GM23248 (cell line): ENCODE measurements at places on chromosomes 4 and X. TPM values are rescaled to one million over a fixed set of nuclear protein-coding genes. Genes with fewer than 3 reads are reported as not detected.

Gene C4orf50
- not detected in 2 replicates for total RNA-seq

Gene GNPDA2
- total RNA-seq = 31.8 and 44.1 TPM in 2 replicates

Gene NLGN4X
- total RNA-seq = under 0.01 TPM in 1 of 2 replicates, not detected in the other

DNA sequence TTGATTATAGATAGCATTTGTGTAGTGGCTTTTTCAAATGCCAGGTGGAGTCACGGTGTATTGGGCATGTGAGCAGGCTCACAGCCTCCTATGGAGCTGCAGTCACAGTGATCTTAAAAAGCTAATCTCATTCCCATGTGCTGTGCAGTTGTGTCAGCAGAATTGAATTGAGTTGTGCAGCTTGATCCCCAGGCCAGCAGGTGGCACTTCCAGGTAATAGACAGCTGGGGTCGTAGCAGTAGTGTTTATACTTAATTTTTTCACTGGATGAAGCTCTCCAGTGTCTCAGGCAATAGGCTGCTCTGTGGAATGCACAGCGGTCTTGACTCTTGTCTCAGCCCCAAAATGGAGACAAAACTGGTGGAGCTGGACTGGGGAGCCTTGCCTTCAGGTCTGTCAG is 1028.1 kb downstream of the SH3BGRL start:
- no peak overlapping the region for H3K27ac ChIP-seq
- no peaks in the 10 kb centered on the region for H3K4me1 ChIP-seq
- no peaks in the 10 kb centered on the region for H3K27me3 ChIP-seq

GRCh38 chr4:77434299-77435092 is 171.1 kb upstream of the CXCL13 start:
- DNase-seq = no peak
- H3K27me3 ChIP-seq = peaks cover 28% of the 10 kb centered on the region
- H3K27ac ChIP-seq = no peak overlapping the region
- H3K4me1 ChIP-seq = no peaks in the 10 kb centered on the region

DNA sequence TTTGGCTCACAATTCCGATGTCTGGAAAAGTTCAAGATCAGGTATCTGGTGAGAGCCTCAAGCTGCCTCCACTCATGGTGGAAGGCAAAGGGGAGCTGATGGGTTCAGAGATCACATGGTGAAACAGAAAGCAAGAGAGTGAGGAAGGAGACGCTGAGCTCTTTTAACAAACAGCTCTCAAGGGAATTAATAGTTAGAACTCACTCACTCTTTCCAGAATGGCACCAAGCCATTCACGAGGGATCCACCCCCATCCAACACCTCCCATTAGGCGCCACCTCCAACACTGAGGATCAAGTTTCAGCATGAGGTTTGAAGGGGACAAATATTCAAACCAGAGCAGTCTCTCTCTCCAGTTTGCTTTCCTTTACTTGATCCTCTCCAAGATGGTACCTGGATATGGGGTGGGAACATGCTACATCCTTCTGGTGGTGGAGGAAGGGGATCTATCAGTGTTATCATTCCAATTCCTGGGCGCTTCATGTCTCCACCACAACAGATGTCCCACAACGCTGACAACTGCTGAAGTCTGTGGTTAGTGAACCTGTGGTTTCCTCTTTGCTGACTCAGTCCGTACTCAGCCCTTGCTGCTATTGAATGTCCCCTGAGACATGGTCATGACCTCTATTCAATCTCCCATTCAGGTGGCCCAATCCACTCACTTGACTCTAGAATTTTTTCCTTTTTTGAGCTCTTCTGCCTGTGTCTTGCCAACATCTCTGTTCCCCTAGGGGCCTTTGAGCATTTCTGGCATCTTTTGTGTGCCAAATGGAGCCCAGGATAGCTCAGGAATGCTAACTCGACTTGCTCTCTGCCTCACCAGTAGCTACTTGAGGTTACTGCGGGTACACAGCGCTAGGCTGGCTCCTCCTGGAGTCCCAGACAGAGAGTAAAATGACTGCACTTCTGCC is 395.2 kb downstream of the MID1IP1 start:
- no peak overlapping the region for H3K27ac ChIP-seq
- no peaks in the 10 kb centered on the region for H3K27me3 ChIP-seq
- H3K4me3 ChIP-seq = no peak overlapping the region; the same call in 1 of the 2 replicates
- H3K36me3 ChIP-seq = no peaks in the 10 kb centered on the region
- DNase-seq = peak; percentile 72
- H3K4me1 ChIP-seq = no peaks in the 10 kb centered on the region; the same call in 1 of the 2 replicates

DNA sequence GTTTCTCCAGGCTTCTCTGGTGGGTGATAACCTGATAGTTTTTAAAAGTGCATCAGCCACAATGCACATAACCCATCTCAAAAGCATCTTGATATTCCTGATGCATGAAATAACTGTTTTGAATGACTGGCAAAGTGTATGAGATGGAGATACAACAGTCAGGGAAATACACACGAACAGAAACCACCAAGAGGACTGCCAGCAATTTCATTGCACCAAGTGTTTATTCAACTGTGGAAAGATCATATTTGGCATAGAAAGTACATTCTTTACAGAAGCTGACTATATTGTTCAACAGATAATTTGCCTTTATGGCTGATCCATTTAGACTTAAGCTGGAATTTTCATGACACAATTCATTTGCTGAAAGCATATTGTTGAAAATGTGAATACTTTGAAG is 139.5 kb downstream of the SLIT2 start:
- H3K27ac ChIP-seq = no peak overlapping the region
- no peak overlapping the region for H3K4me3 ChIP-seq
- no peaks in the 10 kb centered on the region for H3K4me1 ChIP-seq
- peak; percentile 53 for DNase-seq

GRCh38 chr4:43132010-43132582 is 239.6 kb downstream of the GRXCR1 start:
- 0 out of 2 replicates have a peak overlapping the region, but pooled peaks have one; percentile 23 for H3K4me3 ChIP-seq
- peak; percentile 80 for DNase-seq
- no peak overlapping the region for H3K27ac ChIP-seq
- no peaks in the 10 kb centered on the region for H3K4me1 ChIP-seq

DNA sequence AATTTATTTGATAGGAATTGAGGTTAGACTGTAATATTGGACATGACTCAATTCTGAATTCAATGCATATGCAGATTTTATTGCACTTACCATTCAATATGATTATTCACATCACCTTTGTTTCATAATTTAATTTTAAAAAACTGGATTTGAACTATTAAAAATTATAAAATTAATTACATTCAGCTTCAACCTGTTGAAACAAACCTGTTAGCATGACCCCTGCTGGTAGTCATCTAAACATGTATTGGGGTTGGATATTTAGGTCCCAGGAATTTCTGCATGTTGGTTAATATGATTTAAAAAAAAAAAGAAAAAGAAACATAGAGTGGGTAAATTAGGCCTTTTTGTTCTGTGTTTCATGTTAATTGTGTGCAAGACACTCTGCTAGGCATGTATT is 85.9 kb downstream of the ARSJ start:
- H3K36me3 ChIP-seq = 0 out of 2 replicates have a peak, but pooled peaks cover 8% of the 10 kb centered on the region
- no peak overlapping the region for H3K27ac ChIP-seq
- no peaks in the 10 kb centered on the region for H3K4me1 ChIP-seq

- no peaks in the 10 kb centered on the region for H3K36me3 ChIP-seq
- H3K4me1 ChIP-seq = no peaks in the 10 kb centered on the region
- no peaks in the 10 kb centered on the region for H3K27me3 ChIP-seq
- no peak for DNase-seq
- H3K27ac ChIP-seq = no peak overlapping the region
These were observed 44.9 kb upstream of the GPRIN3 start for GRCh38 chr4:89352541-89352940.

DNA sequence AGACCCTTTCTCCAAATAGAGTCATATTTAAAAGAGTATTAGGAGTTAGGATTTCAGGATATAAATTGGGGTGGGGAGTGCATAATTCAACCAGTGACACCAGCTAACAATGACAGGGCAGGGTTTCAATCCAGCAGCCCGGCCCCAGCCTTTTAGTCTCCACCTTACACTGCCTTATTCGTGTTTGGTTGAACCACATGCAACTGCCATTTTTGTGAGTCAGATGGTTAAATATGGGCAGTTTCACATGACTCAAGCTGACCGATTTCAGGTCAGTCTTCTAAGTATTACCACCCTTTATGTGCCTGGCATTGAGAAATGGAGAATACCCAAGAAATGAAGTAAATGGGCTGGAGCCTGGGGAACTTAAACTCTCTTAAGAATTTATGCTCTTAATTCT is 102.8 kb downstream of the STOX2 start:
- no peak overlapping the region for H3K4me3 ChIP-seq
- peak; percentile 5 for DNase-seq
- H3K27me3 ChIP-seq = no peaks in the 10 kb centered on the region
- H3K4me1 ChIP-seq = no peaks in the 10 kb centered on the region
- no peaks in the 10 kb centered on the region for H3K36me3 ChIP-seq

GRCh38 chr4:129822701-129823100 is 726.7 kb downstream of the C4orf33 start:
- H3K27ac ChIP-seq = no peak overlapping the region
- no peaks in the 10 kb centered on the region for H3K4me1 ChIP-seq
- no peaks in the 10 kb centered on the region for H3K27me3 ChIP-seq
- no peak overlapping the region for H3K4me3 ChIP-seq
- no peaks in the 10 kb centered on the region for H3K36me3 ChIP-seq
- DNase-seq = no peak

DNA sequence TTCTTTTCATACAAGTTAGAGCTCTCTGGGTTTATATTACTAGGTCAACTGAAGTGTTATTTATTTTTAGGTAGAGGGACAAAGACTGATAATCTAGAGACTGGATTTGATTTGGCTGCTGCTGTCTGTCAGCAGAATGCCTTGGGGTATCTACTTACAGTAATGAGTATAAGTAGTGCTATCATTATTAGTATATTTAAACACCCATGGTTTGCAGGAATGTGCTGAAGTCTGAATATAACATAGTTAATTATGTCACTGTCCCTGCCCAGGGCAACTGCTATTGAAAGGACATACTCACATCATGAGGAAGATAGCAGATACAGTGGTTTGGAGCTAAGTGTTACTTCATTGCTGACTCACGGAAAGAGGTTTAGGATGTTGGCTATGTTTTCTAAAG is 76.2 kb downstream of the PRRG1 start:
- no peak overlapping the region for H3K4me3 ChIP-seq
- no peaks in the 10 kb centered on the region for H3K36me3 ChIP-seq
- no peaks in the 10 kb centered on the region for H3K27me3 ChIP-seq

GRCh38 chr4:69744157-69744478 is 16.3 kb downstream of the SULT1B1 start:
- H3K36me3 ChIP-seq = no peaks in the 10 kb centered on the region
- H3K4me1 ChIP-seq = peaks cover 13% of the 10 kb centered on the region
- no peak for DNase-seq
